ENCODE measurements at places on chromosomes 6 and 20.
A peak's percentile ranks its signal among the peaks of the same experiment; 100 is the strongest.

DNA sequence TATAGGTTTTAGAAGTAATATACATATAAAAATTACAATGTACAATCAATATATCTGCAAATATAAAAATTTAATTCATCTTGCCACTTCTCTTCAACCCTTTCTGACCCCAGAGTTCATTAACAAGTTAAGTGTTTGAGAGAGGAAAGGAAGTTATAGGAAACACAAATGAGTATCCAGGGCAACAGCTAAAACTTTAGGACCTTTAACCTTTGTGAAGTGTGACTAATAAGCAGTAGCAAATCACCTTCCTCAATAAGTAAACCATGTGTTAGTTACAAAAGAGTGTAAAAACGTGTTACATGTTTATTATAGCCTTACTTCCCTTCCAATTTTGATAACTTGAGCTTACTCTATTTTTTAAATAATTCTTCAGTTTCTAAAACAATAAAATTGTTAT is 73.4 kb upstream of the SIM1 start:
- no peak for DNase-seq

DNA sequence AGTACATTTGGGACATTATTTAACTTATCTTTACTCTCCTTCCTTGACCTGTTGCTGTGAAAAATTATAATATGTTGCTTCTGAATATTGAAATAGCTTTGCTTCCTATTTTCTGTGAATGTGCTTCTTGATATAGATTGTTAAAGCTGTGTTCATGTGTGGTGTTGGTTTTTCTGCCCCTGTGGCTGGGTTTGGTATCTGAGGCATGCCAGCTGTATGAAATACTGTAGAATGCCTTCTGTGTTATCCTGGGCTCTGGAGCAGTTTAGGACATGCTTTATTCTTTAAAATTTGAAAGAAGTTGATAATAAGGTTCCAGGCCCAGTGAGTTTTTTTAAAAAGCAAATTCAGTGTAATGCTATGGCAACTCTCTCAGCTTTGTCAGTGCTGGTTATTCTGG is 71.7 kb downstream of the HIVEP1 start:
- no peak for DNase-seq

GRCh38 chr6:73032586-73032985 is 192.7 kb downstream of the KHDC1L start:
- no peak for DNase-seq

DNA sequence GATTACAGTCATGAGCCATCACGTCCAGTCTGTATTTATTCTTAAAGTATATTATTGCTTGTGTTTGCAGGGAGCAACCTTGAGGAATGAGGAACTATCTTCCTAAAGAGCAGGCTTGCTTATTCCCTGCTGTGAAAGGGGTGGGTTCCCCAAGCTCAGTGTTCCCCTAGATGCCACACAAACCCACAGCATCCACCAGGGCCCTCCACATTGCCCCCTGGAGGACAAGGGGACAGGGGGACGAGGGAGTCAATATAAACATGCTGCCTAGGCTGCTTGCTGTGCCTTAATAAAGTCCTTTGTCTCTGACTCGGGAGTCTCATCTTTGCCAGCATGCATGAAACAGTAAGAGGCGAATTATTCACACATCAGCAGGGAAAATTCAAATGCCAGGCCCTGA is 8.0 kb upstream of the IDH3B start:
- DNase-seq: no peak

DNA sequence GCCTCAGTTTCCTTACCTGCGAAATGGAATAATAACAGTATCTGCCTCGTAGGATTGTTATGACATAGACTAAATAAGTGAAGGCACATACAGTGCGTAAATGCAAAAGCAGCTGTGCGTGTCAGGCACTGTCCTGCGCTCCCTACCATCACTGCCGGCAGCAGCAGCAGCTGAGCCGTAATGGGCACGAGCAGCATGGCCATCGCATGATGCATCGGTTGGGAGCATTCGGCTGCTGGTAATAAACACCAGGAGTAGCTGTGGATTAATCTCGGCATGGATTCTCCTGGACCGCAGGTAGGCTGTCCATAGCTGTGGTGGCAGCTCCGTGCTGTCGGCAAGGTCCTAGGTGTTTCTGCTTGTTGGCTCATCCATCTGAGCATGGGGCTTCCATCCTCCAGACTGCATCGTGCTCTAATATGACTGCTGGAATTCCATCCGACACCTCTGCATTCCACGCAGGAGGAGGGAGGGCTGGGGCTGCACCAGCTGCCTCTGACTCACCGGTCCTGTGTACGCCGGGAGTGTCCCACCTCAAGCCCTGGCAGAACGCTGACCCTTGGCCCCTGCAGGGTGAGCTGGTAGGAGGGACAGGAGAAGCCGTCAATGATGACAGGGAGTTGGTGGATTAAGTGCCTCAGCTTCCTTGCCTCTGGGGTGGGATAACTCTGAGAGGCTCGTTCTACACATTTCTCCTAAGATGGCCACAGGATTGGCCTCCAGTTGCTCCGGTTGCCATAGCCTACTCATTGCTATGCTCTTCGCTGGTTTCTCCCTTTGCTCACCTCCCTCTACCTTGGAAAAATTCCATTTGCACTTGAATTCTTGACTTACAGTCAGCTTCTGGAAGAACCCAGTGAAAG is 100.9 kb upstream of the PMEPA1 start:
- DNase-seq: no peak

- DNase-seq: no peak
Observed at GRCh38 chr6:43679057-43679456, 8.5 kb downstream of the MRPS18A start.

DNA sequence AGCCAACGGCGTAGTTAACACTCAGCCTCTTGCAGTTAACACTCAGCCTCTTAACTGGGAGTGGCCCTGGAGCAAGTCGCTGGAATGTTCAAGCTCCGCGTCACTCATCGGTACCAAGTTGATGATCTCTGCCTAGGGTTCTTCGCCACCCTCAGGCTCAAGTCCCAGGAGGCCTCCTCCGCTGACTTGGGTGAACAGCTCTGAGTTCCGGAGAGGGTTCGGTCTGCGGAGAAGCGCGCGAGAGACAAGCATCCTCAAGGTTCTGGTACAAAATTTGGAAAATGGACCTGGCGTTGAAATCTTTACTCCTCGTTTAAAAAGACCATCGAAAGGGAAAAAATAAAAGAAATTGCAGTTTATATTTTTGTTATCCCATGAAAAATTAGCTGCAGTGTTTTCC is 876 bp upstream of the DSP start:
- no peak for DNase-seq

DNA sequence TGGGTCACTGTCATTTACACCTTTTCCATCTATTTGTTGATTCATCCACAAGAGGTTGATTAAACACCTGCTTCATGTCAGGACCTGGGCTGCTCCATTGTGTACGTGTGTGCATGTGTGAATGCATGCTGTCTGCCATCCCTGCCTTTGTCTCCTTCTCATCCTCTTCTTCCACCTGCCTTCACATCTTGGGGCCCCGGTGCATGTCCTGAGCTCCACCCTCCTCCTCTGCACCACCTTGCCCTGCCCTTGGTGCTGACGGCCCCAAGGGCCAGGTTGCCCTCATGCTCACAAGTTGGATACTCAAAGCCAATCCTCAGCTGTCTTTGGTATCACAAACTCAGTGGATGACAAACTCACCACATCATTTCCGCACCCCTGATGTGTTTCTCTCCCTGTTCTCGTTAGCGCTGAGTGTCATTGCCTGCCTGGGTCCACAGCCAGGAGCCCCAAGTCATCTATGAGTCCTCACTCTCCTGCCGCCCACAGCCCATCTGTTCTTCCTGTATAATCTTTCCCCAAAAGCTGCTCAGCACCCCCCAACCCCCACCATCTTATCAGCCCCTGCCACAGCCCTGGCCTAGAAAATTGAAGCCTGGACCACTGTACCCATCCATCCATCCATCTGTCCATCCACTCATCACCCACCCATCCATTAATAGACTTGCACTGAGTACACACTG is 85.0 kb downstream of the SRC start:
- no peak for DNase-seq

- no peak for DNase-seq
Observed at GRCh38 chr6:152078001-152078400, 270.5 kb downstream of the ESR1 start.

GRCh38 chr6:36461646-36462045 is 18.8 kb downstream of the KCTD20 start:
- no peak for DNase-seq

DNA sequence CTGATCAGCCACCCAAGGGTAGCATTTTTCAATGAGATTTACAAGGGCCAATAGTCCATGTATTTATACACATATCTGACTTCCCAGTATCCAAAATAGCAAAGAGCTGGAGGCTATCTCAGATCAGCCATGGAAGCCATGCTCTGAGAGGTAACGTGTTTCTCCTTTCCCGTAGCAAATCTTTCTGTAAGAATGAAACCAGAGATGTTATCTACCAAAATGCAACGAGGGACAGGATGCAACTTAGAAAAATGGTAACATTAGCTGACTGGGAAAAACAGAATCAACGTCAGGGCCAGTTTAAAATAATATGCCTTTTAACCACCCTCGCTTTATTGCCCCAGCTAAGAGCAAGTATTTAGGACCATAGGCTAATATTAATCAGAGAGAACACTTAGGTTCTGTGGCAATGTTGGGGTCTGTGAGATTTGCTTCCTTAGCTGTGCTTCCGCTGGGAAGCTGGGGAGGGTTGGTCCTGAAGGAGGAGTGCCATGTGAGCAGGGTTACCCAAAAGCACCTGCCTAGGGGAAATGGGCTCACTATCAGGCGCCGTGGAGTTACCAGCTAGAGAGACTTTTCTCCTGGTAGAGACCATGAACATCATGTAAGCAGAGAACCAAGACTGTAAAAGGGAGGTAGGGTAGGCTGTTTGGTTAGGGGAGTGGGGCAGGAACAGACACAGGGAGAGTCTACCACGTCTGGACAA is 1.2 kb downstream of the ZNF831 start:
- DNase-seq: peak; percentile 62

- DNase-seq: no peak
Observed at GRCh38 chr6:144360401-144360800, 75.3 kb downstream of the UTRN start.

GRCh38 chr6:143335865-143336264 is 114.6 kb downstream of the ADAT2 start:
- no peak for DNase-seq

GRCh38 chr6:146892613-146893401 is 294.0 kb downstream of the ADGB start:
- no peak for DNase-seq

GRCh38 chr6:43267619-43268354 is 24.5 kb downstream of the TTBK1 start:
- no peak for DNase-seq

- DNase-seq: no peak
Observed at GRCh38 chr20:12315652-12316051, 398.0 kb downstream of the BTBD3 start.

- no peak for DNase-seq
Observed at GRCh38 chr6:34894693-34895092, 5.6 kb downstream of the ANKS1A start.

DNA sequence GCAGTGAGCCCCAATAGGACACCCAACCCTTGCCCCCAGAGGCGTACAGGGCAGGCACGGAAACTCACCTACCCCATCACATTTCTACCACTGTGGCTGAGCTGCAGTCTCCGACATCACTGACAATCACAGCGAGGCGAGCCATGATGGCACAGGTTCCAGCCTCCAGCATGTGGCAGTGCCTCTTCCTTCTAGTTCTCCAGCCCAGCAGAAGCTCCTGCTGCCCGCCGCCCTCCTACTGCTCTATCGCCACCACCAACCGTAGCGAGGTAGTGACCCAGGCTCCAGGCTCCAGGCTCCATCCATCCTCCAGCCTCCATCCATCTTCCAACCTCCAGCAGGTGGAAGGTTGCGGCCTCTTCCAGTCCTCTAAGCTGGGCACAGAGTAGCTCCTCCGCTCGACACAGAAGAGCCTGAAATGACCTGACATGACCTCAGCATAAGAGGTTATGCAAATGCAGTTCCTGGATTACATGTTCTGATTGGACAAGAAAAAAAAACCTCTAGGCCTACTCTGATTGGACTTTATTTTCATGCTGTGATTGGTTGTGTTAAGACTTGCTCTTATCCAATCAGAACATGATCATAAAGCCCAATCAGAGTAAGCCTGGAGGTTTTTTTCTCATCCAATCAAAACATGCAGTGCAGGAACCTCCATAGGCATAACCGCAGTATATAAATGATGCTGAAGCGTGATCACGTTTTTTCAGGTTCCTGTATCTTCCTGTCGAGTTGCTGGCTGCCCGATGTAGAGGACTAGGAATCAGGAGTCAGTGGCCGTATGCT is 438.9 kb upstream of the ZNF337 start:
- DNase-seq: no peak

DNA sequence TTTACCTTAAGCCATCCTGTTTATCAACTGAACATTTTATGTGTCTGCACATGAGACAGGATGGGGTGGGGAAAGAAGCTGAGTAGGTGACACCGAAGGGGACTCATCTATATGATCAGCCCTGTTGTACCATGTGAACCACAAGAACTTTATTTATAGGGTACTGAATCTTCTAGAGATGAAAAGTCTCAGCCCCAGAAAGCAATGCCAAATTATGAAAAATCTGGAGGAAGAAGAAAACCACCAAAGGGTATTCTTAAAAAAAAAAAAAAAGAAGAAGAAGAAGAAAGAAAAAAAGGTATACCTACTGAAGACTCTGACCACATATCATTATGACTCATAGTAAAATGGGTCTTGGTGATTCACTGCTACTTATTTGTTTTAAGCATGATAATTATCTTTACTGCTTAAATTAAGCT is 39.8 kb upstream of the HBS1L start:
- DNase-seq: peak; percentile 50

GRCh38 chr20:59010995-59011873 is 4.2 kb upstream of the CTSZ start:
- DNase-seq: no peak

DNA sequence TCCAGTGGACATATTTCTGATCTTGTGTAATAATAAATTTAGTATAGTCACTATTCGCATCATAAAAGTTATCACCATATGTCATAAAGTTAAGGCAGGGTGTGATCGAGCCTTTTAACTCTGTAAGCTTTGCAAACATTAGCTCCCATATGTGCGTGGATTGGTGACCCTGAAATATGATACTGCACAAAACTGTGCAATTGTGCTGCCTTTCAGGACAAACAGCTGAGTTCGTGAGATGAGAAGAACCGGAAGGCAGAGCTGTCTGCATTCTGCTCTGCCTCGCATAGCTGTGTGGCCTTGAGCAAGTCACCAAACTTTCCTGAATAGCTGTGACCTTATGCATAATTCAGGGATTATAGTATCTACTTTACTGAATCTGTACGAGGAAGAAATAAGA is 3.2 kb upstream of the PLEKHG1 start:
- DNase-seq: no peak

DNA sequence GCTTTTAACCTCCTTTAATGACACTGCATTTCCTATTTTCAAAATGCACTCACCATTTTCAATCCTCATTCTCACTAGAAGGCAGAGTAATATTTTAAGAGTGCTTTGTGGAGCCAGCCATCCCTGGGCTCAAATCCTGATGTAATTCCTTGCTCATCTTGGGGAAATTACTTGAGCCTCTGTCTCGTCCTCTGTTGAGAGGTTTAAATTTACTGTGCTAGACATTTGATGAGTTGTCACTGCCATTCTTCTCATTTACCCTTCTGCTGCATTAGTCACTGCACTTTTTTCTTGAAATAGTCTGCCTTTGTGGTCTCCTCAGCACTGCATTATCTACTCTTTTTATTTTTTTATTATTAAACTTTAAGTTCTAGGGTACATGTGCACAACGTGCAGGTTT is 150.0 kb upstream of the HDDC2 start:
- DNase-seq: no peak

- no peak for DNase-seq
Observed at GRCh38 chr6:157128235-157128775, 195.0 kb downstream of the TMEM242 start.

GRCh38 chr6:143733510-143733909 is 55.7 kb downstream of the PHACTR2 start:
- DNase-seq: no peak

GRCh38 chr6:91082311-91082832 is 495.5 kb upstream of the MAP3K7 start:
- DNase-seq: no peak

All from central memory CD4-positive, alpha-beta T cell (primary cell).